ENCODE measurements at places on chromosomes 2 and 18.

- DNase-seq: no peak
Measured at GRCh38 chr18:58496937-58497336, 132.0 kb downstream of the ALPK2 start.

DNA sequence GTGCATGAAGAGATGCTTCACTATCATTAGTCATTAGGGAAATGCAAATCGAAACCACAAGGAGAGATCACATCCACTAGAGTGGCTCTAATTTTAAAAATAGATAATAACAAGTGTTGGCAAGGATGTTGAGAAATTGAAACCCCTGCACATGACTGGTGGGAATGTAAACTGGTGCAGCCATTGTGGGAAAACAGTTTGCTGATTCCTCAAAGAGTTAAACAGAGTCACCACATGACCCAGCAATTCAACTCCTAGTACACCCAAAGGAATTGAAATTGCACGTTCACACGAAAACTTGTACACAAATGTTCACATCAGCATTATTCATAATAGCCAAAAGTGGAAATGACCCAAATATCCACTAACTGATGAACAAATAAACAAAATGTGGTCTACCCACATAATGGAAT is 179.5 kb downstream of the BCL2 start:
- no peak for DNase-seq

- DNase-seq: peak; percentile 90
Measured at GRCh38 chr2:218397820-218398436, 1.7 kb upstream of the CTDSP1 start.

GRCh38 chr2:143128681-143129580 is at the start of gene ARHGAP15:
Gene ARHGAP15 (plus strand): TSS chr2:143129419.
- DNase-seq: no peak

- no peak for DNase-seq
Measured at GRCh38 chr2:158255257-158255656, 153.6 kb downstream of the UPP2 start.

- no peak for DNase-seq
Measured at GRCh38 chr2:2623939-2624338, 292.9 kb upstream of the MYT1L start.

DNA sequence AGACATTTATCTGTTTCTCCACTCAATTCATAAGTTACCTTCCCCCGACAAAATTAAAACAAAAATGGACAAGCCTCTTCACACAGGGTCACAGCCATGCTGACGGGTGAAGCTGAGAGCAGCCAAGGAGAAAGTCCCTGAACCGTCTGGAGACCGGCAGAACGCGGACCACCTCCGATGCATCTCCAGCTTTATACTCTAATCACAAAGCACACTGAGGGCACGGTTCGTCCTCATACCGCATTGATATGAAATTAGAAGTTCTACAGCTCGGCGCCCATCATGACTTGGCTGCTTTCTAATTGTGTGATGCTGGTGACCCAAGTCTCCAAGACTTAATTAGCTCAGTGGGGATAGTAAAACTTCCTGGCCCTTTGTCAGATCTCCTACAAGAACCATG is 181.2 kb upstream of the PXDN start:
- DNase-seq: no peak

DNA sequence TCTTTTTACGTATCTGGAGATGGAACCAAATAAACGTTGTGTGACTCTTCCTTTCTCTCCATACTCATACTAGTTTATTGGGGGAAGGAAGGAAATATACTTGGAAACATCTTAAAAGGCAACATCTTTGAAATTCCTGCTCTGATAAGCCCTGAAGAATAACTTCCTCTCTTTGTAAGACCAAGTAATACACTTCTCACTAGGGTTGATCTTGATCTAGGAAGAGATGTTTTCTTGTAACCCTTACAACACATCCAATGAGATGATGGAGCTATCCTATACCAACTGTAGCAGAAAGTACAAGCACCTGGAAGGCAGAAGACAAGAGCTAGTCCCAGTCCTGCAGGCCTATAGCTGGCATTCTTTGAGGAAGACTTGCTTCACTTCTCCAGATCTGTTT is 2.0 kb downstream of the ANKRD44 start:
- DNase-seq: no peak

GRCh38 chr2:191314697-191315364 is 69.6 kb downstream of the MYO1B start:
- DNase-seq: no peak

- DNase-seq: no peak
Measured at GRCh38 chr2:99187011-99187410, 6.0 kb downstream of the MRPL30 start.

DNA sequence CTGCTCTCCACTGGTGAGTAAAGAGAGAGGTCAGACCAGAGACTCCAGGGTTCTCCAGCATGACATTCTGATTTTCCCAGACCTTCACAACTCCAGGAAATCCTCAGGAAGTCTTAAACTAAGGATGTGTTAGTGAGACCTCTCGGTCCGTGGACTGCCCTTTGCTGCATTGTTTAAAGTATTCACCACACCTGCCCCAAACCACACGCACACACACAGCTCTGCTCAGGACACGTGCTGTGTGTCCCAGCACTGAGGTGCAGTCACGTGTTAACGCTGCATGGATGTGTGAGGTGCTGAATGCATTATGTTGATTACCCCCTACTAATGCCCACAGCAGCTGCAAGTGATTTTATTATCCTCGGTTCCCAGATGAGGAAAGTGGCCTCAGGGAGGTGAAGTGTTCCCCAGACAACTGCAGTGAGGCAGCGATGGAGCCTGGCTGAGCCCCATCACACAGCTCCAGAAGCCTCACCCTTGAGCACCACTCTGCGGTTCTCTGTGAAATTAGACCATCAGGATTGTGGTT is 68.4 kb downstream of the TRAPPC12 start:
- no peak for DNase-seq

GRCh38 chr2:145226901-145227300 is 707.0 kb upstream of the ZEB2 start:
- DNase-seq: no peak

- DNase-seq: no peak
Measured at GRCh38 chr18:33288082-33288716, 152.3 kb downstream of the CCDC178 start.

DNA sequence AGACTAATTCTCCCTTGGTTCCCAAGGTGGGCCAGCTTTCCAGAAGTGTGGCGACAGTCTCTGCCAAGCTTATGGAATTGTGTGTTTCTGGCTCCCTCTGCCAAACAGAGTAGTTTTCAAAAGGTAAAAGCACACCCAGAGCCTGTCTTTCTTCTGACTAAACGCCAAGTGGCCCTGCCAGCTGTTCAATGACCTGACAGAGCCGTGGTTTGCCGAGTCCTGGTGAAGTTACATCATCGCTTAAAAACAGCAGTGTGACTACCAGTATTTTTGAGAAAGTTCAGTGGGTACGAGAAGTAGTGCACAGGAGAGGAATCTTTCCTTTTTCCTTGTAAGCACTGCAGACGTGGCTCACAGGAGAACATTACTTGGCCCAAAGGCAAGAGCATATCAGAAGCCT is 1.9 kb downstream of the PER2 start:
- DNase-seq: peak; percentile 84

- no peak for DNase-seq
Measured at GRCh38 chr18:9069601-9070000, 32.9 kb upstream of the NDUFV2 start.

- no peak for DNase-seq
Measured at GRCh38 chr18:5582849-5583681, 39.3 kb upstream of the EPB41L3 start.

Data from pancreas (tissue), 10 donors.